CD4-positive, CD25-positive, alpha-beta regulatory T cell (primary cell): ENCODE measurements at places on chromosomes 13 and 19. TPM values are rescaled to one million over a fixed set of nuclear protein-coding genes. Genes with fewer than 3 reads are reported as not detected.

DNA sequence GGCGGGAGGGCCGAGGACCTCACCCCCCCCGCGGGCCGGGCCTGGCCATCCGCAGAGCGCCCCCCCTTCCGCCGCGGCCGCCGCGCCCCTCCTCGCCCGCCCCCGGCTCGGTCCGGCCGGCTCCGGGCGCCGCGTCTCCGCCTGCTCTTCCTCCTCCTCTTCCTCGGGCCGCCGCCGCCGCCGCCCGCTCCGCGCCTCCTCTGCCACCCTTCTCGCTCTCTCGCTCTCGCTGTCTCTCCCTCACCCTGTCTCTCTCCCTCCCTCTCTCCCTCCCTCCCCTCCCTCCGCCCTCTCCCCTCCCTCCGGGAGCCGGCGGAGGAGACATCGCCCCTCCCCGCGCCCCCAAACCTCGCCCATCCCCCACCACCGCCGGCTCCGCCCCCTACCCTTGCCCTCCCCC lies at the start of gene SHANK1:
TSS of gene SHANK1 (minus strand) at position 237 of the 400 bp plus-strand sequence. CDS start 2,883 bp downstream, outside the sequence.
- no peak for DNase-seq

DNA sequence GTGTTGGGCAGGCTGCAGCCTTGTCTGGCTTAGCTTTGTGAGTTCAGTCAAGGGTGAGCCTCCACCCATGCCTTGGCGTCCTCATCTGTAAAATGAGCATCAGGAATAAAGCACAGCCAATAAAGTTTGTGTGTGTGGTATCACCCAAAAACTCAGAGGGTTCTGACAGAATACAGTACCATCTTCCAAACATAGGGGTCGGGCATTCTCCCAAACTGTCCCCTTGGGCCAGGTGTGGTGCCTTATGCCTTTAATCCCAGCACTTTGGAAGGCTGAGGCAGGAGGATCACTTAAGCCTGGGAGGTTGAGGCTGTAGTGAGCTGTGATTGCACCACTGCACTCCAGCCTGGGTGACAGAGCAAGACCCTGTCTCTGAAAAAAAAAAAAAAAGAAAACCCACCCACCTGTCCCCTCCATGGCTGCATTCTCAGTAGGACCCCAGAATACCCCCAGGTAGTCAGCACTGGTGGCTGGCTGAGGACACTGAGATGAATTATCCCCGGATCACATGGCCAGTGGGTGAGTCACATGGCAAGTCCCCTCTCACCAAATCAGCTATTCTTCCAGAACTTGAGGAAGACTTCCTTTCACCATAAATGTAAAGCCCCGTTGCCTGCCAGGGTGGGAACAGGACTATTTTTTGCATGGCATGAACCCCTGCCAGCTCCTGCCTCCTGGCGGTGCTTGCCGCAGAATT lies 18.6 kb downstream of the POP4 start:
- no peak for DNase-seq

DNA sequence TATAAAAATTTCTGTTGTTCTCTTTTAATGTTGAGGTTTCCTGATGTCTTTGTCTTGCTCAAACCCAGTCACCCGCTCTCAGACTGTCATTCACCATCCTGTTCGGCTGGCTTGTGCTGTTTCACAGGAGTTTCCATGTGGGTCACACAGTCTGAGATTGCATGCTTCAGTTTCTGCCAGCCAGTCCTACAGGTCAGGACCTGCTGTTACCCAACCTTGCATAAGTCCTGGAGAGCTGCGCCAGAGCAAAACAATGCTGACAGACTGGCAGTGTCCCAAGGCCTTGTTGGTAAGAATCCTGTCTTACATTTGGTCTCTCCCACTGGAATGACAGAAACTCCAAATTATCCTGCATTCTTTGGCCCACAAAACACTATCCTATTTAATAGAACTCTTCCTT lies 340.0 kb upstream of the SLITRK5 start:
- no peak for DNase-seq

The MED29 gene
- total RNA-seq, result 65.6 TPM

DNA sequence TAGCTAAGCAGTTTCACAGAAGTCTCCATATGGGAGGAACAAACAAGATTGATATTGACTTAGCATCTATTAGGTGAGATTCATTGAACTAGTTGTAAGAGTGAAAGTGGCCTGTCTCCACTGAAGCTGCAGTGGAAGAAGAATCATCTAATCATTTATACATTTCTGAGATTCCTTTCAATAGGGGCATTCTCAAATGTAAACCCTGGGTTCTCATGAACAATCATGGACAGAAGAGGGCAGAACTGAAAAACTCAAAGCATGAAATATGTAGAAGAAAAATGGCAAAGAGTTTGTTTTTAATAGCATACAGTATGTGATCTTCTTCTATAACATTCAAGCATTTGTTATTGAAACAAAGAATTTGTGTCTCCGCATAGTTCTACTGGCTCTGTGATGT lies 17.6 kb upstream of the POSTN start:
- DNase-seq, result no peak

DNA sequence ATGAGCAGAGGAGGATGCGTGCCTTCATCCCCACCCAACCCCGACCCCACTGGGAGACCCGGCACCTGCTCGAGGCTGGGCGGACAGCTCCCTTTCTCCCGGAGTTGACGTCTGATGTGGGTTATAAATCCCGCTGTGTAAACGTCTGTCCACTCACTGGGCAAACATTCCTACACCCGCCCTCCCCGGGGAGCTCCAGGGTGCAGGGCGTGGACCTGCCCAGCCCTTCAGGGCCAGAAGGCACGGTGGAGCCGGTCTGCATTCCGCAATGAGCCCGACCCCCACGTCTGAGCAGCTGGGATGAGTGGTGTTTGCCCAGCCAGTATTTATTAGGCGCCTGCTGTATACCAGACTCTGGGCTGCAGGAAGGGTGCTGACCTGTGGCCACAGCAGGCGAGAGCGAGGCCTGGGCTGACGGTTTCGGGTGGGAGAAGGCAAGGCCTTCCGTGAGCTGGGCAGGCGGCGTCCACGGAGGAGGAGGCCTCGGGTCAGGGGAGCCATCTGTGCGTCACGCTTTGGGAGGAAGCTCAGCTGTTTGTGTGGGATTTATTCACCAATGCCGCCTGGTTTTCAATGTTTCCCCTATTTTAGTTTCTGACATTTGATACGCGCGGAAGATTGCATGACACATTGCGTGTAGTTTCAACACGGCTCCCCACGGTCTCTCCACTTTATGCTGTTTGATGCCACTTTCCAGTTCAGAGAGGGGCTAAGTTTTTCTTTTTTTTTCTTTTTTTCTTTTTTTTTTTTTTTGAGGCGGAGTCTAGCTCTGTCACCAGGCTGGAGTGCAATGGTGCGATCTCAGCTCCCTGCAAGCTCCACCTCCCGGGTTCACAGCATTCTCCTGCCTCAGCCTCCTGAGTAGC lies 2.0 kb downstream of the MISP start:
- DNase-seq, result no peak

The KDELR1 gene
- 37.6 TPM for total RNA-seq

The ZNF540 gene
- total RNA-seq, result 8.1 TPM

GRCh38 chr19:42126574-42126973 lies 5.7 kb downstream of the POU2F2 start:
- no peak for DNase-seq

GRCh38 chr13:112052213-112052612 lies 14.7 kb upstream of the SOX1 start:
- no peak for DNase-seq

GRCh38 chr13:29182216-29182615 lies 362.1 kb downstream of the MTUS2 start:
- DNase-seq, result no peak

DNA sequence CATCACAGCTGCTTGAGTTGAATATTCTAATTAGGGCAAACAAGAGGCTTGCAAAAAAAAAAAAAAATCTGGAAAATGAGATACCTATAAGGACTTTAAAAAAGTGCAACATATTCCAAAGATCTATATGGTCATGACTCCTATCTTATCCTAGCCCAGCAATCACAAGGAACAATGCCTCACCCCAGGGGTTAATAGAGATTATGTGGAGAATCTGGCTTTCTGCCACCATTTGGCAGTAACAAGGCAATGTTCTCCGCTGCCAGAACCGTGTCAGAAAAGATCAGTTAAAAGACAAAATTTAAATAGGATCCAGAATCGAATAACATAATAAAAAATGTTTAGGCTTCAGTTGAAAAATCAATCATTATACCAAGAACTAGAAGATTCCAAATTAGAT lies 1643.2 kb upstream of the PRR20A start:
- no peak for DNase-seq

- DNase-seq, result peak; percentile 12
Observed at GRCh38 chr19:51600940-51601580, 29.1 kb downstream of the SIGLEC5 start.

GRCh38 chr13:50699874-50700663 lies 143.4 kb downstream of the DLEU7 start:
- DNase-seq, result no peak

The NOTCH3 gene
- not detected for total RNA-seq
